ENCODE measurements at places on chromosomes 7 and 10.

GRCh38 chr7:150428671-150429451 lies 21.6 kb upstream of the GIMAP8 start:
- DNase-seq: peak; percentile 68

- DNase-seq: no peak
Observed at GRCh38 chr10:70529848-70530247, 51.3 kb downstream of the PALD1 start.

GRCh38 chr7:75909521-75910132 lies 5.3 kb upstream of the POR start:
- no peak for DNase-seq

GRCh38 chr10:110900983-110901382 lies 18.0 kb downstream of the BBIP1 start:
- DNase-seq: no peak

GRCh38 chr10:20059084-20059835 lies 243.0 kb downstream of the PLXDC2 start:
- no peak for DNase-seq

- DNase-seq: no peak
Observed at GRCh38 chr10:23368816-23369640, 24.4 kb upstream of the C10orf67 start.

DNA sequence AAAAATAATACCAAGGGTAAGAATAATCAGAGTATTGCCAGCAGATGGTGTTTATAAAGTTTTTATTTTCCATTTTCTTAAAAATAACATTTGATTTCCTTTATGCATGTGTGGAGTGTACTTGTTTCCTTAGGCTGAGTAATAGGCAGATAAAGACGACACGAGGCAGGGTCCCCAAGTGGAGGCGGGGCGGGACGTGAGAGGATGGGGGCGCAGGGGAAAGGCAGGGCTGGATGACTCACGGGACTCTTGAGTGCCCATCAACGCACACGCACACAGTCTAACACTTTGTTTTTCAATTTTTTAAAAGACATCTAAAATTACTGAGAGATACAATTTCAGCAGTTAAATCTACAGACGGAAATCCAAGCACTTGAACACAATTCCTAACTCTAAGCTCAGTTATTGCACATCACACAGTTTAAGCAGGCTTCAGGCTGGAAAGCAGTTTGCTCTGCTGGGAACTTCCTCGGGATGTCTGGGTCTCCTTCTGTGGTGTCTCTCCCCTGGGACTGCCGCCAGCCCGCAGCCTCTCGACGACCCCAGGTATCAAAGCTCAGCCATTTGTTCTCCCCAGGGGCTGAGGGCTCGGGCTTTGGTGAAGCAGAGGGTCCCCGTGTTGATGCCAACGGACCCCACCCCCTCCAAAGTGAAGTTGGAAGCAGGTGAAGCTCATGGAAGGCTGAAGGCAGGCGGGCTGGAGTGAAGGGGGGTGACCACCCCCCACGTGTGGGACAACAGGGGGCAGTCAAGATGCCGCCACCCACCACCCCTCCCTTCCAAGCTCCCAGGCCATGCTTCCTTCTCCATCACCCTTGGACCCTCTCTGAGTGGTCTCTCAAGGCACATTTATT lies 29.1 kb downstream of the SPOCK2 start:
- no peak for DNase-seq

- DNase-seq: no peak
Observed at GRCh38 chr7:103690242-103690974, 244.4 kb upstream of the SLC26A5 start.

- no peak for DNase-seq
Observed at GRCh38 chr10:119335671-119336353, 128.4 kb downstream of the GRK5 start.

- no peak for DNase-seq
Observed at GRCh38 chr10:112330162-112330561, 43.8 kb upstream of the ACSL5 start.

- no peak for DNase-seq
Observed at GRCh38 chr7:131010717-131011431, 276.9 kb upstream of the KLF14 start.

GRCh38 chr10:132938472-132939339 lies 3.7 kb downstream of the CFAP46 start:
- no peak for DNase-seq

- DNase-seq: no peak
Observed at GRCh38 chr7:121373177-121373576, 22.9 kb downstream of the FAM3C start.

- no peak for DNase-seq
Observed at GRCh38 chr7:33039257-33039902, 23.2 kb downstream of the NT5C3A start.

DNA sequence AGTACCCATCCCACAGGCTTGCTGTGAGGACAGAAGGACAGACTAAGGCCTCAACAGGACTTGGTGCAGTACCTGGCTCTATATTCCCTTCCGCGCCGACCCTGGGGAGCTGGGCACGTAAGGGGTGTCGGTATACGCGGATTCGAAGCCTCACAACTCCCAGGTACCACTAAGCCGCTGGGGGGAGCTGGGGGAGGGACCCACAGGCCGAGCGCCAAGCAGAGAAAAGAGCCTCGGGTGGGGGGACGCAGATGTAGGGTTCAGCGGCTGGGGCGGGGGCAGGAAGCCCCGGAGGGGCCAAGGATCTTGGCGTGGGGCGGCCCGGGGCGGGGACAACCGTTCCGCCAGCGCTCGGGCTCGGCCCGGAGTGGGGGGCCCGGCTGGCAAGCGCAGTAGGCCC lies 126.4 kb upstream of the ZNF746 start:
- DNase-seq: no peak

GRCh38 chr7:45239486-45239885 lies 81.9 kb downstream of the RAMP3 start:
- peak; percentile 10 for DNase-seq

GRCh38 chr7:131194070-131194865 lies 133.4 kb upstream of the MKLN1 start:
- no peak for DNase-seq

- no peak for DNase-seq
Observed at GRCh38 chr7:41702635-41703371, at the start of gene INHBA. Gene INHBA (minus strand): TSS chr7:41703090. CDS start chr7:41700374, 2,716 bp downstream.

GRCh38 chr7:2926120-2926895 lies 82.2 kb upstream of the GNA12 start:
- DNase-seq: no peak

DNA sequence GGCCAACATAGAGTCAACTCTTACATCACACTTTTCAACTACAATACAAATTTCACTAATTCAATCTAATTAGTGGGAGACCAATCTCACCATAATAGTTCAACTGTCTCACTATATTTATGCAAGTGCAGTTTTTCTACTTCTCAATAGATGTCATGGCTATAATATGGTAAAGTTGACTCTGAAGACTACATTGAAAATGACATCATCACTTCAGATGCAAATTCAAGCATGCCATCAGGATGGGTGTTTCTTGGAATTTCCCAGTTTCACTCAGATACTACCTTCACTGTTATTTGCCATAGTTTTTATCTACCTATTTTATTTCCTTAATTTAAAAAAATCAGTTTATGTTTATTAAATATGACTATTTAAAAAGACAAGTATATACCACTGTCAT lies 67.1 kb downstream of the ABLIM1 start:
- no peak for DNase-seq

GRCh38 chr10:3048119-3049019 lies 19.0 kb upstream of the PFKP start:
- no peak for DNase-seq

- no peak for DNase-seq
Observed at GRCh38 chr10:5832946-5833345, 19.7 kb upstream of the GDI2 start.

GRCh38 chr7:80369321-80369720 lies 142.5 kb downstream of the GNAT3 start:
- DNase-seq: no peak

- peak; percentile 4 for DNase-seq
Observed at GRCh38 chr7:123871998-123872867, 27.3 kb downstream of the HYAL4 start.

All from AG09319 (cell line).